ACHN (cell line): ENCODE measurements at places on chromosomes 11 and 22.

DNA sequence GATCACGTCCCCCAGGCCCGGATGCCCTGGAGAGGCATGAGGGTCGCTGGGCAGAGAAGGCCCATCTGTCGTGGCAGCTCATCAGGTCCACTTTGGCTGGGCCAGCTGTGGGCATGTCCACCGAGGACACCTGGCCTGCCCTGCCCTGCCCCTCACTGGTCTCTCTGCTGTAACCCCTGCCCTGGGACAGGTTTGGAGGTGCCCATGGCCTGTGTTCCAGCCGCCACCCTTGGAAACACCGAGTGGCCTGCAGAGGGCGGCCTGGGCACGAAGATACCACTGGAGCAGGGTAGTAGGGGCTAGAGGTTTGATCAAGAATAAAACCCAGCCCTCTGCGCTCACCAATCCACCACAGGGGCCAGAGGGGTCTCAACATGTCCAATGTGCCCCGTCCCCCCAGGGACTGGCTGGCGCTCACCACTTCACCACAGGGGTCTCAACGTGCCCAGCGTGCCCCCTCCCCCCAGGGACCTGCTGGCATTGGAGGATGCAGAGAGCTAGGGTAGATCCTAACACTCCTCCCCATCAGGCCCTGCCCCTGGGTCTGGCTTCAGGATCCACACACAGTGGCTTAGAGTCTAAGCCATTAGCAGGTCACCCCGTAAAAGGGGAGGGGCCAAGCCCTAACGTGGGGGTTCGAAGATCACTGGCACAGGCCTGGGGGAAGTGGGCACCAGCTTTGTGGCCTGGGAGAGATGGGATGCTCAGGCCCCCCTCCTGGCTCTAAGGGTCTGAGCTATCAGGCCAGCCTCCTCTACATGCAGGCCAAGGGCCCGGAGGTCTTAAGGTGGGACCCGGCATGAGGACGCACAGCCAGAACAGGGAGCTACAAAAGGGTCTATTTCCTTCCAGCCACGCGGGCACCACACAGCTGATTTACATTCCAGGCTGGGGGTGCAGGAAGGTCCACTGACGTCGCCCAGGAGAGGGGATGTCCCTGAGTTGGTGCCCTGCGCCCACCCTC lies 1.3 kb upstream of the HDAC10 start:
- DNase-seq = peak; percentile 65

- DNase-seq = no peak
Measured at GRCh38 chr22:29167032-29167911, 38.4 kb upstream of the EMID1 start.

DNA sequence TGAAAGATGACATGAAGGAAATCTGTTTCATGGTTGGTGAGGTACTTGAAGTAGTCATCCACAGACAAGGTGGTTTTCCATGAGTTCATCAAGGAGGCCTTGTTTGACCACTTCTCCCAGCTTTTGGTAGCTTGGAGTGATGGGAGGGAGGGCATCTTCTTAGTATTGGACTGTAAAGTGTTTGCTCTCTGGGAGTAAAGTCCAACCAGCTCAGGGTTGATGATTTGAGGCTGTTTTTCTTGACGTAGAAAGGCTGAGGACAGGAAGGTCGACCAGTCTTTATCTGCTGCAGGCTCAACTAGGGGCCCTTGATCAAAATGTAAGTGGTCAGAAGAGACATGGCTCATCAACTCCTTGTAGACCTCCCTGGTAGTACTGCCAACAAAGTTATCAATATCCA lies 1.7 kb downstream of the CCDC87 start:
- no peak for DNase-seq

- DNase-seq = no peak
Measured at GRCh38 chr22:47034905-47035419, 272.5 kb downstream of the TBC1D22A start.

GRCh38 chr11:64718084-64718779 lies 4.8 kb downstream of the NRXN2 start:
- DNase-seq = no peak

- DNase-seq = no peak
Measured at GRCh38 chr11:39145346-39145745, 2314.1 kb downstream of the LRRC4C start.
